WTC11 (cell line): ENCODE measurements at places on chromosomes 3 and 15. TPM values are rescaled to one million over a fixed set of nuclear protein-coding genes. Genes with fewer than 3 reads are reported as not detected.
A peak's percentile ranks its signal among the peaks of the same experiment; 100 is the strongest.

DNA sequence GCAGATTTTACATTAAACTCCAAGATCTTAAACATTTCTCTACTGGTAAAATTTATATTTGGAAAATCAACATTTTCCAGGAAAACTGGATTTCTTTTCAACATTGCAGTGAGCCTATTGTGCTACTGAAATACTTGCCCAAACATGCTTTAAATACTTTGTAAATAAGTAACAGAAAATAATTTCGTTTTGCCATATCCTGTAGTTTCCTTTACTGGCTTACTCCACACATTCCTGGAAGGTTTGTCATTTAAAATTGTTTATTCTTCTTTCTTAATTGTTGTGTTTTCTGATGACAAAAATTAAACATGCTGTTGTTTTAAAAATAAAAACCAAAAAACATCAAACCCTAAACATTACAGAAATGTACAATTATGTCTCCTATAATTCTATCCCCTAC lies 22.0 kb downstream of the ACAD11 start:
- DNase-seq: no peak

GRCh38 chr3:10552631-10552943 lies 47.2 kb upstream of the ATP2B2 start:
- DNase-seq: no peak

DNA sequence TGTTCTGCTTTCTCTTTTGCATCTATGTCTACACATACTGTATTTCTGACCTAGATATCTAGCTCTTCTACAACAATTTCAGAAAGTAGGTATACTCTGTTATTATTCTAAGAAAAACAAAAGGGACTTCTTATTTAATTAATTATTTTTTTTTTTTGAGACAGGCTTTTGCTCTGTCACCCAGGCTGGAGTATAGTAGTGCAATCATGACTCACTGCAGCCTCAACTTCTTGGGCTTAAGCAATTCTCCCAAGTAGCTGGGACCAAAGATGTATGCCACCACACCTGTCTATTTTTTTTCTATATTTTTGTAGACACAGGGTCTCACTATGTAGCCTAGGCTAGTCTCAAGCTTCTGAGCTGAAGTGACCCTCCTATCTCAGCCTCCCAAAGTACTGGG lies 130.6 kb downstream of the MBNL1 start:
- no peak for DNase-seq

The ARRDC4 gene
- 9.0 to 14.3 TPM (median 14.0 TPM) in 3 replicates for total RNA-seq

- no peak for DNase-seq
Measured at GRCh38 chr3:11510356-11510755, 133.4 kb downstream of the VGLL4 start.

The HRH1 gene
- total RNA-seq: 0.05 TPM in 1 of 3 replicates, not detected in the others

DNA sequence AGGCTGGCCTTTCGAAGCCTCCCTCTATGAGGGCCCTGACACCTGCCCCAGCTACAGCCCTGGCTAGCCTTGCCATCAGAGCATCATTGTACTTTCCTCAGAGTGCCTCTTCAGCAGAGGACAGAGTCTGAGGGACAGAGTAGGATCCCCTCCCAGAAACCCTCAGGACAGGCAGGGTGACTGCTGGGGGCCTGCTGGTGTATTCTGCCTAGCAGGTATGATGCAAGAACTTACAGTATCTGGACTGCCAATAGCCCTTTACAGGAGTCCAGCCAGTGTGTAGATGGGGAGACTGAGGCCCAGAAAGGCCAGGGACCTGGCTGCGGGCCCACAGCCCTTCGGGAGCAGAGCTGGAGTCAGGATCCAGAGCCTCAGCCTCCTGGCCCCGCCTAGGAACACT lies 19.1 kb downstream of the DUSP7 start:
- DNase-seq: no peak

The SUSD5 gene
- 1.2 to 1.6 TPM (median 1.5 TPM) in 3 replicates for total RNA-seq

GRCh38 chr15:60708684-60709083 lies 229.7 kb upstream of the ICE2 start:
- no peak for DNase-seq

- no peak for DNase-seq
Measured at GRCh38 chr3:14403619-14404155, 1.3 kb downstream of the SLC6A6 start.

GRCh38 chr15:66187271-66187670 lies 66.3 kb downstream of the MEGF11 start:
- DNase-seq: no peak

The HES1 gene
- total RNA-seq: 28.4 to 65.9 TPM (median 62.3 TPM) in 3 replicates

- DNase-seq: no peak
Measured at GRCh38 chr15:33066584-33066983, 127.9 kb downstream of the FMN1 start.

DNA sequence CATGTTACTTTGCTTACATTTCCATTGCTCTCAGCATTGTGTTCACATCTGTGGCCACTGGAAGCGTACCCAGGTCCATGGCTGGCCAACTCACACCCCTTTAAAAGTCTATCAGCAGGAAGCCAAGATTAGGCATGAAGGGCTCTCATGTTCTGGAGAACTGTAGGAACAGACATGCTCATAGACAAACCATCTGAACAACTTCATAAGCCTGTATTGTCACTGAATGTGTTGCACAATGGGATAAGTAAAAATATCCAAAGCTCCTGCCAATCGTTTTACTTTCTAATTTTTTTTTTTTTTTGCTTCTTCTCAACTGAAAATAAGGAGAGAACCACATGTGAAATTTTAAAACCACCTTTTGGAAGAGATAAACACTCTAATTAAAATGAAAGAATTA lies 6.4 kb downstream of the RPLP1 start:
- no peak for DNase-seq

DNA sequence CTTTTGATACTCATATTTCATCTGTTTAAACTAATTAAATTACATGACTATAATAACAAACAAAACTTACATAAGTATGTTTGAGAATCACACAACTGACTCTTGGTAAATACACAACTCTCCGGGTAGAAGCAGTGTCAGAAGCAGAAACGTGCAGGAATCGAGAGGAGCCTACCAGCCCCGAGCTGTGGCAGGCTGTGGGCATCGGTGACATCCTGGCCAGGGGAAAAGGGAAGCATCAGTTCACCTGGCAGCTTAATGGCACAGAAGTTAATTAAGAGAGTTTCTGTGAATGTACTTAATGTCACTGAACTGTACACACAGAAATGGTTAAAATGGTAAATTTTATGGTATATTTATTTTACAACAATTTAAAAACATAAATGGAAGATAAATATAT lies 90.2 kb downstream of the CRTC3 start:
- no peak for DNase-seq

- DNase-seq: peak; percentile 31
Measured at GRCh38 chr3:137764563-137765309, 621 bp downstream of the SOX14 start.

GRCh38 chr15:64530472-64530871 lies 70.1 kb downstream of the ZNF609 start:
- no peak for DNase-seq

- DNase-seq: no peak
Measured at GRCh38 chr15:101563176-101563796, 73.8 kb upstream of the PCSK6 start.

GRCh38 chr15:45641374-45641781 lies 6.5 kb downstream of the SQOR start:
- DNase-seq: no peak

The TIGIT gene
- total RNA-seq: 0.04 to 0.07 TPM (median 0.05 TPM) in 3 replicates

GRCh38 chr3:18791182-18791581 lies 357.1 kb upstream of the KCNH8 start:
- DNase-seq: no peak

GRCh38 chr3:176785171-176785570 lies 412.1 kb downstream of the TBL1XR1 start:
- DNase-seq: no peak

The OR5K2 gene
- total RNA-seq: not detected in 3 replicates

The EPB42 gene
- total RNA-seq: not detected in 3 replicates

The FOXB1 gene
- total RNA-seq: 10.8 to 15.0 TPM (median 13.7 TPM) in 3 replicates

- no peak for DNase-seq
Measured at GRCh38 chr3:73743551-73743950, 118.8 kb upstream of the PDZRN3 start.

DNA sequence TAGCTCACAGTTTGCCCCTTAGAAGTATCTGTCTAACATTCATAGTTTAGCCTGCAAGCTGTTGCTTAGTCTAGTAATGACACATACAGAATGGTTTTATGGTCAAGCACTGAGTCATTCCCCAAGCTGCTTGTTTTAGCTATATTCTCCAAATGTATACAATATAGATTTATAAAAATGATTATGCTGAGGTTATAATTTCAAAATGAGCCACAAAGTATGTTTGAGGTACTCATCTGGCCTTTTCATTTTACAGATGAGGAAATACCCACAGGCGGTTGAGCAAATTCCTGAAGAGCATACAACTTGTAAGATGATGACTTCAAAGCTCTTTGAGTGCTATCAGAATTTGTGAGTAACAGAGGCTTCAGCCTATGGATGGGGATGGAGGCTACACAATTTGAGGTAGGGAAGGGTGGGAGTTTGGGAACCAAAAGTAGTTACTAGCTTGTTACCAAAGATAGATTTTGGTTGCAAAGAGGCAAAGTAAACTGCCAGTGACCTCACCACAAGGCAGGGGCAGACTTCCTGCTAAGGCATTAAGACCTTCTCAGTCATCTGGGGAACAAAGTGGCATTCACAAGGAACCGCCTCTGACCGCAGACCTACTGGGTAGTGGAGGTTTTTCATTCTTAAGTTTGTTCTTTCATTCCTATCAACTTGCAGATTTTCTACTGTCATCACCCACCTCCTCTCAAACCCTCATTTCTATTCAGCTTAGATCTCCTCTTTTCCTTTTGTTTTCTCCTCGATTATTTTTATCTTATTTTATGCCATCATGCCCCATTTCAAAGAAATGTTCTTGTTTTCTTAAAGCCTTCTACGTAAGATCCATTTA lies 257.2 kb upstream of the NECTIN3 start:
- no peak for DNase-seq

GRCh38 chr3:30597131-30597768 lies 9.2 kb upstream of the TGFBR2 start:
- no peak for DNase-seq

DNA sequence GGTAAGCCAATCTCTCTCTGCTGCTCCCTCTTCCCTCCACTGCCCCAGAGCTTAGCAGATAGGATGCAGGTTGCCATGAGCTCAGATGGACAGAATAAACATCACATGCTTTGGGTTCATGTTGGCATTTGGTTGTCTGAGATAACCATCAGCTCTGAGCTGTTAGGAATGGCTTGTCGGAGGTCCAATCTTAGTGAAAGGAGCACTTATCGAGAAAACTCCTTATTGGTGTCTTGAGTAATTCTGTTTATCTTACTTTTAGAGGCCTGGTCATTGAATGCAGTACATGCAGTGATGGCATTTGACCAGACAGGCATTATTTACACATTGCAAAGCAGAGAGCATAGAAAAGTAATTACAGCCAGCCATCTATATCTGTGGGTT lies 99.7 kb downstream of the CEMIP start:
- DNase-seq: no peak

The FRMD4B gene
- total RNA-seq: 4.0 to 6.7 TPM (median 5.9 TPM) in 3 replicates

GRCh38 chr3:26683902-26684301 lies 61.3 kb downstream of the LRRC3B start:
- DNase-seq: no peak

DNA sequence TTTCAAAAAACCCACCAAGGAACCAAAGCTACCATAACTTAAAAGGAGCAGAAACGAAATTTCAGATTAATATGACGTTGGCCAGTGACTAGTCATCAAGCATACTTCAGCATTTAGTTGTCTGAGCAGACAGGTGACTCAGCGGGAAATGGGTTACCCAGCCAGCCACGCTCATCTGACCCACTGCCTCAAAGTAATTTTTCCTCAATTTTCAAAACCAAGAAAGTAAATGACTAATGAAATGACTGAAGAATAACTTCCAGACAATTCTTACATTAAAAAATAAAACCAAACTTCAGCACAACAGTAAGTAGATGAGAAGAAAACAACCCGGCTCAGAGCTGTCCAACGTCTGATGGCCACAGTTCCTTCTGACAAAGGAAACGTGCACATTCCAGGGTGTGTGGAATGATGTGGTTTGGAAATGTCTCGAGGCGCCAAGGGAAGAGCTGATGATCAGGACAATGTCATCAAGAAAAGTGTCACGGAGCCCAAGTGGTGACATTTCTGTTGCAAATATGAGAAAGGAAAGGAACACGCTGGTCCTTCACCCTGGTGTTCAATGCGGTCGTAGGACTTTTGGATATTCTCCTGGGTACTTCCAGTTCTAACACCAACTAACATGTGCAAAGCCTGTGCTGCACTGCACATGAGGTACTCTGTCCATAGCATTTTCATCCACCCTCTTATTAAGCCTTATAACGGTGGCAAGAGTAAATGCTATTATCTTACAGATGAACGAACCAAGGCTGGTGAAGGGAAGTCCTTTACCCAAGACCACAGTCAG lies 79.1 kb downstream of the FOXP1 start:
- DNase-seq: no peak

The RPL14 gene
- total RNA-seq: 2,759 to 2,816 TPM (median 2,760 TPM) in 3 replicates

GRCh38 chr3:61928039-61928438 lies 366.7 kb downstream of the PTPRG start:
- no peak for DNase-seq

- no peak for DNase-seq
Measured at GRCh38 chr3:48367201-48367600, 4.8 kb upstream of the FBXW12 start.

DNA sequence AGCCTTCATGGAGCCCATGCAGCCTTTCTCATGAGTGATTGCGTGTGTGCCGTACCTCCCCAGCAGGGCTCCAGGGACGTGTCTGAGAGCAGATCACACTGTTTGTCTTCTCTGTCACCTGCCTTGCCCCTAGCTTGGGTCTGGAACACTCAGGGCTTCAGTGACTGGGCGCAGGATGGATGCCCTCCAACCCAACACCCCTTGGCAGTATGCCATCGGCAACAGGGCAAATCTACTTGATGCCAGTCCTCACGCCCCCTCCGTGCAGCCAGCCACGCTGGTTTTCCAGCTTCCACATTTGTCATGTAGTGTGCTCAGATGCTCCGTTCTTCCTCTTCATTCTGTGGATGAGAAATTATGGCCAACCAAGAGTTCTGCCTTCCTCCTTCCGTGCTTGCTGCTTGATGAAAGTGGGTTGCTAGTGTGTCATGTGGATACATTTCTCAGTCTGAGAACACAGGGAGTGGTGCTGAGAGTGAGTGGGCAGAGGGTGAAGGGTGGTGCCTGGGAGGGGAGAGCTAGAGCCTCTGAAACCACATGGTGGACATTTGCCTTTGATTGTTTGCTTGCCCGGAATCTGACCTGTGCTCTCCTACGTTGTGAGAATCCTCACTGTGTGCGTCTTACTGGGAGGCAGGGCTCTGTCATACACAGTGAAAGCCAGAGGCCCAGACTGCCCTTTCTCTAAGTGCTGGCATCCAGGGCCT lies 97.2 kb downstream of the FAM43A start:
- no peak for DNase-seq

GRCh38 chr3:122502139-122502538 lies 12.6 kb downstream of the KPNA1 start:
- no peak for DNase-seq

- DNase-seq: no peak
Measured at GRCh38 chr3:82093641-82094040, 332.2 kb upstream of the GBE1 start.

GRCh38 chr3:71397046-71397445 lies 186.5 kb downstream of the FOXP1 start:
- no peak for DNase-seq

The ATP11B gene
- total RNA-seq: 22.4 to 25.7 TPM (median 24.2 TPM) in 3 replicates

GRCh38 chr15:84987949-84988624 lies 6.4 kb downstream of the PDE8A start:
- no peak for DNase-seq

- DNase-seq: no peak
Measured at GRCh38 chr3:111282024-111282423, 210.4 kb downstream of the NECTIN3 start.

- no peak for DNase-seq
Measured at GRCh38 chr3:128353991-128354687, 112.6 kb downstream of the DNAJB8 start.

GRCh38 chr15:35548435-35548834 lies 2.5 kb upstream of the DPH6 start:
- DNase-seq: no peak

- no peak for DNase-seq
Measured at GRCh38 chr3:183489455-183490210, 61.2 kb upstream of the MCF2L2 start.
